ENCODE measurements at places on chromosomes 4 and X.

DNA sequence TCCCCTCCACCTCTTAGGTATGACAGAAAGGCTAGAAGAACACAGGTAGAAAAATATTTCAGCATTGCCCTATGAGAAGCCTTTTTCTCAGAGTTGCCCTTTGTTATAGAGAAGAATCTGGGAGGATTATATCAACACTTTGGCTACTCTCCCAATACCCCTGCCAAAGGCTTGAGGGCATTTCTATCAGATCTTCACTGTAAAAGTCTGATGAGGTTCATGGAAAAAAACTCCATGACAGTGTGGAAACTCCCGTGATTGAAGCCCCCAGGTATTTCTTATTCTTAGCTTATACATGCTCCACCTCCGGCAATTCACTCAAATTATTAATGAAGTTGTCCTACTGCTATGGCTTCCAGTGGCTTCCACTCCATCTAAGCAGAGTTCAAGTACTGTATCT is 753.6 kb downstream of the CENPC start:
- no peak for DNase-seq

GRCh38 chr4:140113653-140114052 is 40.3 kb downstream of the MAML3 start:
- DNase-seq, result no peak

GRCh38 chr4:7630568-7631287 is 196.0 kb upstream of the PSAPL1 start:
- no peak for DNase-seq

DNA sequence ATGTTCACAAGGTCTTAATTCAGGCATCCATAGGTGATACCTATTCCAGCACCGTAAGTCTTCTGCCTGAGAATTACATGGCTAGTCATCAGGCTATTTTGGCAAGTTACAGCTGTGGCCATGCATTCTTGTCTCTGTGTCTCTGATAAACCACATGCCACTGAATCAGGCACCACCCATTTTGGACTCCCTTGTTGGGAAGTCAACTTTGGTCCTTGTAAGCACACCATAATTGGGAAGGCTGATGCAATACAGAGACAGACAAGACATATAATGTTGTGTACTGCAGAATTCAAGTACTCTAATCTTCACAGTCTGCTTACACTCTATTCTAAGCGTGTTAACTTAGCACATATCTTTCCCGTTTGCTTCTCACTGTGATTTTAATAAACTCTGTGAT is 483.7 kb upstream of the FTHL17 start:
- DNase-seq, result no peak

DNA sequence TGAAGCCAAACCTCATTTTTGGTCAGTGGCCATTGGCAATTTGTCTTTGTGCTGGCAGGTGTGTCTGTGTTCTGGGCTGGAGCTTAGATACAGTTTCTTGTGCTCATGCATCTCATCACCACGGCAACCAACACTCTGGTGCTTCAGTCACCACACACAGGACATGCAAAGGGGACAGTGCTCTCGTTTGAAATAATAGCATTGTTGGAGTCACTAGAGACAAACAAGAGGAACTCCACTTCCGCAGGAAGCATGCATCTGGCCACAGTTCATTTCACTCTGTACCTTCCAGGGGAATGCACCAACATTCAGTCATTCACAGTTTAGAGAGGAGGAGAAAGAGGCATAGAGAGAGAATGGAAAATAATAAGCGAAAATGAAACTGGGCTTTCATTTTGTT is 267.4 kb downstream of the ANK2 start:
- no peak for DNase-seq

DNA sequence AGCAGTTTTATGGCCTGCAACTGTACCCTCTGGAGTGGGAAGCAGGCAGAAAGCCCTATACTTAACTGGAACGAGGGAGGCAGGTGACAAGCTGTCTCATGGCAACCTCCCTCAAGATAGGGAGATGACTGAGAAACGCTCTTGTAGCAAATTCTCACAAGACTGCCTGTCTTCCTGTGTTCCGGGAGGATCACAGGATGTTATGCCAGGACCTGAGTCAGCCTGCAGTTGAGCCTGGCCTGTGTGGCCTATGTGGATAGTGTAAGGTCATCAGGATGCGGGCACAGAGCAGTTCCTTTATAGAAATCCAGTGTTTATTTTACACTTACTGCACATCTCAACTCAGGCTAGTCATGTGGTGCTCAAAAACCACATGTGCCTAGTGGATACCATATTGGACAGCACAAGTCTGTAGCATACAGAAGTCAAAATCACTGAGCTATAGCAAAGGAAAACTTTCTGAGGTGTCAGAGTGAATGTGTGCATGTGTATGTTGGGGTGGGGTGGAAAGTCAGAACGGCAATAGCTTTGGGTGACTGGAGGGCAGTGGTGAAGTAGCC is 25.2 kb downstream of the TAF7L start:
- no peak for DNase-seq

DNA sequence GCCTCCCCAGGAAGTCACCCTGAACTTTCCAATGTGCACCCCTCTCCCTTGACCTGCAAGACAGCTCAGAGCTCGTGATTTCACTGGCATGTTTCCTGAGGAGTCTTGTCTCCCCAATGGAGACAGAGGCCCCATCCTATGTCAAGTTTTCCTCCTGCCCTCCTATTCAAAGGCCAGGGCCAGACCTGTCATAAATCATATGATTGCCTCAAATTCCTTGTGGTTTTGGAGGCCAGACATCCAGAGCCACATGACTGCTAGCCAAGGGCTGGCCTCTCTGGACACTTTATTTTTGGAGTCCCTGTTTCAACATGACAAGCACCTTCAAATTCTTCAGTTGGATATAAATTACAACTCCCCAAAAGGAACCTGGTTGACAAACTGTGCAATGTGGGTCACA is 76.0 kb upstream of the TFDP3 start:
- no peak for DNase-seq

GRCh38 chr4:94959307-94959706 is 201.6 kb downstream of the BMPR1B start:
- no peak for DNase-seq

Data from stimulated activated CD8-positive, alpha-beta memory T cell treated with anti-CD3 and anti-CD28 coated beads, Interleukin-4, amount 100 ng/mL, for 1 hour (primary cell).